ENCODE measurements at places on chromosomes 13 and 19.

- DNase-seq: no peak
Observed at GRCh38 chr13:69948016-69948415, 159.6 kb upstream of the ATXN8OS start.

- DNase-seq: no peak
Observed at GRCh38 chr19:14544977-14545715, 15.8 kb downstream of the TECR start.

- DNase-seq: no peak
Observed at GRCh38 chr19:17556995-17557394, 1.5 kb downstream of the COLGALT1 start.

DNA sequence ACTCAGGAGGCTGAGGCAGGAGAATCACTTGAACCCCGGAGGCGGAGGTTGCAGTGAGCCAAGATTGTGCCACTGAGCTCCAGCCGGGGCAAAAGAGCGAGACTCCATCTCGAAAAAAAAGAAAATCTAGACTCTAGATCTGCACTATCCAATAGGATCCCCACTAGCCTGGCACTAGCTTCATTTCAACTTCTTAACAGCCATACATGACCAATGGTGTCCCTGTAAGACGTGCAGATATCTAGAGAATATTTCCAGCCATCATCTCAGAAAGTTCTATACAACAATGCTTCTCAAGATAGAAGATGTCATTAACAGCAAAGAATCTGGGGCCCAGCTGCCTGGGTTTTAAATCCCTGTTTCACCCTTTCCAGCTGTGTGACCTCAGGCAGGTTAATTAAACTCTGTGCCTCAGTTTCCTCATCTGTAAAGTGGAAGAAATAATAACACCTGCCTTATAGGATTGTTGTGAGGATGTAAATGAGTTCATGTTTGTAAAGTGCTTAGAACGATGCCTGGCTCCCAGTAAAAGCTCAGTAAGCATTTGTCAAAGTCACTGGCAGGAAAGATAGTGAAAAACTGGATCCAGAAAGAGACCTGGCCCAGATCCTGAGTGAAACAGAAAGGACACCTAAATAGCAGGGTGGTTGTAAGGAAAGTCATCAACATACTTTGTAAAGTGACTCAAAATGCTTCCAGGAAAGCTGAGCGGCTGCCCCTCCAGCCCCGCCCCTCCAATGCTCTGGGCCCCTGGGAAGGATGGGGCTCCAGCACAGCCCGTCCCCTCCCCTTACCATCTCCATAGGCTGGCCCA lies 13.5 kb downstream of the WIZ start:
- DNase-seq: no peak

DNA sequence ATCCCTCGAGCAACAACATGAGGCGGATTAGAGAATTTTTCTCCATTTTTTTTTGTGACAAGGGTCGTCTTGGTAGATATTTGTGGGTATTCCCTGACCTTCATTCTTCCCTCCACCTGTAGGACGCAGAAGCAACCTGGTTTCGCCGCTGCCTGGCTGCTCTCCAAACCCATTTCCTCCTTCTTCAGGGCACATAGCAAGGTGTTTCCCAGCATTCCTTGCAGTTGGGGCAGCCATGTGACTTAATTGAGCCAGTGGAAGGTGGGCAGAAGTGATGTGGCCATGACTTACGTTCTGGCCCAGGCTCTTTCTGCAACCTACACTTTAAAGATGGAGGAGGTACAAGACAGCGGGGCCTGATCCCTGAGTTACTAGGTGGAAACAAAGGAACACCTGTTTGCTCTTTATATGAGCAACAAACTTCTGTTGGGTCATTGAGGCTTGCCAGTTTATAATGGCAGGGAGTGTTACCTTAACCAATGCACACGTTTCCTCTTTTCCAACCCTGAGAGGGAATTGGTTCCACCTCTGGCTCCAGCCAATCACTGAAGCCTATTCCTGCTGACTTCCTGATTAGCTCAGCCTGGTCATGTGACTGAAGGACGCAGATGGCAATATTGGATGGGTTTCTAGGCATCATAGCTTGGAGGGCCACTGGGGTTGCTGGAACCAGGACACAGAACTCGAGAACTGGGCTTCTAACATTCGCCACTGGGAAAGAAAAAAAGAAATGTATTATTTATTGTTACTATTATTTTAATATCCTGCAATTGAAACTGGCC lies 30.8 kb upstream of the ZNRF4 start:
- DNase-seq: no peak

DNA sequence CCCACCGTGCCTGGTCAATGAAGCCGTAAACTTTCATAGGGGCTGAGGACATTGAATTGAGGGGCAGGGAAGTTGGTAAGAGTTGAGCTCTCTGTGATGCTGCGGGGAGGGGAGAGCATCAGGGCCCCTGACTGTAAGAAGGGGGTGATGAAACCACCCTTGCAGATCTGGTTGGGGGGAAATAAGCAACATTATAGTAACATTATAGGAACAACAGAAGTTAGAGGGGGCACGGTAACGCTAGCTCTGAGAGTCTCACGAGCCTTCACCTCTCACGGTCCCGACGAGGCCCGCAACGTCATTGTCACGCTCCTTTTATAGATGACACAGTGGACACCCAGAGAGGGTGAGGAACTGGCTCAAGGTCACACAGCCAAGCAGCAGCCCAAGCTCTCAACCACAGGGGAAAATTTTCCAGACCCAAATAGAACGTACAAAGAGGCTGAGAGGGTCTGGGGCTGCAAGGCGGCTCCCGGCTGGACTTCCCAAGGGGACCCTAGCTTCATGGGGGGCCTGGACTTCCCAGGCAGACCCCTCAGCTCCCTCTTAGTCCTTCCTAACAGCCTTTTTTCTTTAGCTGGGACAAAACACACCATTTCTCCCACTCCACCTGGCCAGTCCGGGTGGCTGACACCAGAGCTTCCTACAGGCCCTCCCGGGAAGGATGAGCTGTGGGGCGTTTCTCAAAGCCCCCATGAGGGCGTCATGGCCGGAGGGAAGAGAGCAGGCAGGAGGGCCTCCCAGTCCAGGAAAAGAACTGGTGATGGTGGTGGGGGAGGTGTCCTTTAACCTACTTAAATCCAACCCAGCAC lies 4.1 kb downstream of the TLE5 start:
- DNase-seq: no peak

DNA sequence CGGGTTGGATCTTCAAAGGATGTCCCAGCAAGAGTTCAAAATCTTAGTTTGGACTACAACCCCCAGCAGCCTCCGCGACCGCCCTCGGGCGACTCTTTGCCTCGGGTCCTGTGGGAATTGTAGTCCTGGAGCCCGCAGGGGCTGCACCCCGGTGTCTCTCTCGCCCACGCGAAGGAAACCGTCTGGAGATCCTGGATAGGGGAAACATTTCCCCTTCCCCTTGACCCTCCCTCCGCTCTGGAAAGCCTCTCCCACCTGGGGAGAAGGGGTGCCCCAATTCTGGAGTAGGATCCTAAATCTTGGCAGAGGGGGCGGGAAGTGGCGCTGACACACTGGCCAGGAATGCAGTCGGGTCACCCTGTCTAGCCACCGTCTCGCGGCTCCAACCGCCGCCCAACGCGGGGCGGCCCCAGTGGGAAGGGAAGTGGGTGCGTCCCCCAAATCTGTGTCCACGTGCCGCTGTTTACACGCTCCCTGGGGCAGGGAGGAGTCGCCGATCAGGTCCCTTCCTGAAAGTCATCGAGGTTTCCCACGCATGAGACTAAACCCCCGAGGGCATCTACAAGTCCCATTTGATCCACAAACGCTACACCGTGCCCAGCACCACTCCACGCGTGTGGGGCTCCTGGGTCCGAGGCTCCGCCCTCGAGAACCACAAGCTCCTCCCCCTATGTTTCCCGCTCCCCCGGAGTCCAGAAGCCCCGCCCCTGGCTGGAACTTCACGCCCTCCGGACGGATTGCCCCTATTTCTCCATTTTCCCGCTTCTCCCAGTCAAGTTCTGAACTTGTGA lies 761 bp upstream of the PPP1R13L start:
- peak; percentile 74 for DNase-seq

DNA sequence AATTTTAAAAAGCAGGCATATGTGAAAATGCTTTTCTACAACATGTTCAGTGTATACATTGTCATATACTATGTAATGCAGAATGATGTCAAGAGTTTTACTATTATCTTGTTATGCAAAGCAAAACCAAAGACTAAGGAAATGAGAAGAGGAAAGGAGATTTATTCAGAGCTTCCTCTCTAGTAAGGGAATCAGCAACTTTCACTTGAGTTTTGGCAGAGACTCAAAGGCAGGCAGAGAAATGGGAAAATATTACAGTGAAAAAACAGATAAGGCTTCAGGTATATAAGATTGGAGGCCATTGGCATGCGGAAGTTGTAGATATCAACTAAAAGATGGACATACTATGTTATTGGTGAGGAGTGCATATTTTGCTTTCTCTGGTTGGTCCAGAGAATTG lies 512.0 kb upstream of the PCDH20 start:
- no peak for DNase-seq

- no peak for DNase-seq
Observed at GRCh38 chr13:95087746-95088305, 213.4 kb downstream of the ABCC4 start.

DNA sequence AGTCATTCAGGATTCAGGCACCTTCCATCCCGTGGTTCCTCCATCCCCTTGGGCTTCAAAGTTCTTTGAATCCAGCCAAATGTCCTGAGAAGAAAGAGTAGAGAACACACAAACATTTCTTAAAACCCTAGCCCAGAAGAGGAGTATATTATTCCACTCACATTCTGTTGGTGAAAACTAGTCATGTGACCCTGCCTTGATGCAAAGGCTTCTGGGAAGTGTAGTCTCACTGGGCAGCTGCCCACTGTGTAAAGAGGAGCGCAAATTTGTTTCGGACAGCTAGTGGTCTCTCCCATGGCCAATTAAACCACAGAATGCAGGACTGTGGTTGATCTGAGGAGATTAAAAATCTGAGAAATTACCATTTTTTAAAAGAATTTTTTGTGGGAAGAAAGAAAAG lies 304.4 kb downstream of the SUCLA2 start:
- DNase-seq: no peak

DNA sequence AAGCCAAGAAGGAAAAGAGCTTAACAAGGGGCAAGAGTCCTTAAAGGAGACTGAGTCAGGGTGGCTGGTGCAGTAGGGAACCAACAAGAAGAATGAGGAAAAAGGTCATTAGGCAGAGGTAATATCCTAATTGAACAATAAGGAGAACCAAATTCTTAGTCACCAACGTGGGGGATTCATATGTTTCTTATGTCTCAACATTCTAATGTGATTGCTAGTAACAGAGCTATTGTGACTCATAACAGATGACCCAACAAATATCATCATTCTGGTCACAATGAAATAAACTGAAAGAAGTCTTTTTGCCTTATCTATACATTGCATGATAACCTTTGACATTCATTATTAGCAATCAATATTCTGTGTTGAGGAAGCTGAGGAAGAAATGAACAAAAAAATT lies 101.6 kb downstream of the RAP2A start:
- no peak for DNase-seq

DNA sequence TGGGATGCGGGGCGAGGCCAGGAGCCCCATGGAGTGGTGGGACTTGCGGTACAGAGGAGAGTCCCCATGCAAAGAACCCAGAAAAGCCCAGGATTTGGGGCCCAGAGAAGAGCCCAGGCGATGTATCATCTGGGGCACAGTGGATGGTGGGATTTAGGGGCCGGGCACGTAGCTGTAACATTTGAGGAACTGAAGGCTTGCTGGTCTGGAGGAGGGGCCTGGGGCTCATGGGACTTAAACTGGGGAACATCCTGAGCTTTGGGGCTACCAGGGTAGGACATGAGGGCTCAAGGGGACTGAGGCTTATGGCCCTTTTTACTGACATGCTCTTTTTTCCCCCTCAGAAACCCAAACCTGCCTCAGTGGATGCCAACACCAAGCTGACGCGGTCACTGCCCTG lies 13.5 kb downstream of the MED25 start:
- DNase-seq: no peak

- DNase-seq: no peak
Observed at GRCh38 chr13:41370736-41371135, 59.7 kb downstream of the NAA16 start.

DNA sequence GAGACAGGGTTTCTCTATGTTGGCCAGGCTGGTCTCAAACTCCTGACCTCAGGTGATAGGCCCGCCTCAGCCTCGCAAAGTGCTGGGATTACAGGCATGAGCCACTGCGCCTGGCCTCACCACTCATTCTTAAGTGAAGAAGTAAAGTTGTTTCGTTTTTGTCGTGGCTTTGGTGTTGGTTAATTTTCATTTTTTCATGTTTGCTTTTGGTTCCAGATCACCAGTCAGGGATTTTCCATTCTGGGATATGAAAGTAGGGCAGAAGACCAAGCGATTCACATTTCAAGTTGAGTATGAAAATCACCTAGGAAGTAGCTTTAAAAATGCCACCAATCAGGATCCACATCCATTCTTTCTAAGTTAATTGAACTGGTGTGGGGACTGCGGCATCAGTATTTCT lies 289.9 kb downstream of the DIAPH3 start:
- no peak for DNase-seq

GRCh38 chr13:85675151-85675907 lies 123.9 kb downstream of the SLITRK6 start:
- DNase-seq: no peak

GRCh38 chr13:113924184-113924901 lies 49.5 kb downstream of the C13orf46 start:
- no peak for DNase-seq

GRCh38 chr19:33449799-33450198 lies 71.8 kb downstream of the PEPD start:
- no peak for DNase-seq

GRCh38 chr19:19257137-19257536 lies 16.0 kb downstream of the TM6SF2 start:
- no peak for DNase-seq

DNA sequence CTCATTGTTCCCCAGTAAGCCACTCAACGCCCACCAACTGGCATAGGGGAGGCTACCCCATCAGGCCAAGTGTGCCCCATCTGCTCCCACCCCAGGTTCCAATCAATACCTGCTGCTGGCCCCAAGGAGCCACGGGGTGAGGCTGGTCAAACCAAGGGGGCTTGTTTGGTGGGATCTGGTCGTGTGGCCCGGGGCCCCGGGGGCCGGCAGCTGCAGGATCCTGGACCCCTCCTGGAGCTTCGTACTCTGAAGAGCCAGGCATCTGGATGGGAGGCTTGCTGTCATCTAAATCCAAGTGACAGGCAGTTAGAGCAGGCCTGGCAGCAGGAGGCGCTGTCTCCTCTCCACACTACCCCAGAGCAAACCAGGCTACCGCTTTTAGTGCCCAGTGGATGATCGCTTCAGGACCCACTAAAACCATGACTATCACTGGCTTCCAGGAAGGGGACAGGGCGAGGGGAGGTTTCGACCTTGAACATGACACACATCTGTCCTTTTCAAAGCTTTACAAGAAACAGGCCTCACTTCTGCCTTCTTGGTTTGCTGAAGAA lies 14.2 kb downstream of the CHERP start:
- DNase-seq: no peak

DNA sequence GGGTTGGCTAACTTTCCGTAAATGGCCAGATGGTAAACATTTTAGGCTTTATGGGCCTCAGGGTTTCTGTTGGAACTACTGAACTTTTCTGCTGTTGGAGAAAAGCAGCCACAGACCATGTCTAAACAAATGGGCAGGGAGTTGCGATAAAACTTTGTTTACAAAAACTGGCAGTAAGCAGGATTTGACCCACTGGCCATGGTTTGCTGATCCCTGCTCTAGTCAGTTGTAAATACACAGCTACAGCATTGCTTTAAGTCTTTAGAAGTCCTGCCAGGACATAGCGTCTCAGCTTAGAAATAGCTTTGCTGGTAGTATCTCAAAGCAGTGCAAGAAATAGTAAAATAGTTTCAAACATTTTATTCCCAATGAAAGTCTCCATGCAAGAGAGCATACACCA lies 88.4 kb downstream of the NALCN start:
- no peak for DNase-seq

GRCh38 chr13:34567597-34567996 lies 374.5 kb upstream of the NBEA start:
- no peak for DNase-seq

GRCh38 chr13:99086267-99087097 lies 108.6 kb upstream of the DOCK9 start:
- DNase-seq: peak; percentile 58
